Activated naive CD8-positive, alpha-beta T cell treated with anti-CD3 and anti-CD28 coated beads for 36 hours (primary cell): ENCODE measurements at places on chromosomes 12 and 14.

GRCh38 chr12:67415473-67415872, 146.3 kb downstream of the CAND1 start:
- H3K27ac ChIP-seq, result no peak overlapping the region
- no peak for DNase-seq
- no peaks in the 10 kb centered on the region for H3K36me3 ChIP-seq
- no peak overlapping the region for H3K4me3 ChIP-seq

GRCh38 chr14:77296906-77297305, 23.8 kb downstream of the POMT2 start:
- H3K4me3 ChIP-seq, result no peak overlapping the region
- H3K27me3 ChIP-seq, result no peaks in the 10 kb centered on the region
- no peak overlapping the region for H3K27ac ChIP-seq
- DNase-seq, result no peak
- peaks cover 8% of the 10 kb centered on the region for H3K36me3 ChIP-seq
- no peaks in the 10 kb centered on the region for H3K4me1 ChIP-seq

- H3K4me3 ChIP-seq, result no peak overlapping the region
- H3K27me3 ChIP-seq, result no peaks in the 10 kb centered on the region
- no peak overlapping the region for H3K27ac ChIP-seq
- no peaks in the 10 kb centered on the region for H3K4me1 ChIP-seq
- no peak for DNase-seq
Observed at GRCh38 chr14:82755923-82756322, 1222.3 kb upstream of the SEL1L start.

DNA sequence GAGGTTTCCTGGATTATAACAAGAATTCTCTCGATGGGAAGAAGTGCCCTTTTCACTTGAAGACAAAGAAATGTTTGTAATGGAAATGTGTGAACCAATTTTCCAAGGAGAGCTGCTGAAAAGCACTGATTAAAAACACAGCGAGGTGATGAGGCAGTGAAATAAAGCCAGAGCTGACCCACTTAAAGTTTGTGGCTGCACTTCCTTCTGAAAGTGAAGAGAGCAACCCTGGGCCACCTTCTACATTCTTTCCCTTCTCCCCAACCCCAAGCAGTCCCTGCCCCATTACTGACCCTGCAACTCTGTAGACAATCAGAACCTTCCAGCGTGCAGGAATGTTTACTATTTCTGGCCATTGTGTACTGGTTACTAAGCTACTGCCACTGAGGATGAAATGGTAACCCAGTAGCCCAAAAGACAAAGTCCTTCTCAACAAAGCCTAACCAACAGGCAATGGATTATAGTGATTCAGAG, 173.9 kb downstream of the TTC7B start:
- H3K27me3 ChIP-seq, result no peaks in the 10 kb centered on the region
- no peak for DNase-seq
- H3K36me3 ChIP-seq, result no peaks in the 10 kb centered on the region
- no peak overlapping the region for H3K4me3 ChIP-seq
- no peak overlapping the region for H3K27ac ChIP-seq

DNA sequence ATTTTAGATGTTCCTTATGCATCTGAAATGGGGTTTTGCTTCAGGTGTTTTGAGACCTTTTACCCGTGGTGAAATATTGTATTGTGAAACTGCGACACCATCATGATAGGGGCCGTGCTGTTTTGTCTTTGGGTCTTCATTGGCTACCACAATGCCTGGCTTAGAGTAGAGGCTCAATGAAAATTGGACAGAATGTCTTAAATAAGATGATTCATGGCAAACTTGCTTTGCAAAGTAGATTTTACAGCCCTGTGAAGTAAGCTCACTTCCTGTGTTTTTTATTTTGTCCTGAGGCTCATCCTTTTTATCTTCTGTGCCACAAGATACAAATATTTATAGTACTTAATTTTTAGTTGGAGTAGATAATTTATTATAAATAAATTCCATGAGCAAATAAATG, 111.3 kb upstream of the FRMD6 start:
- H3K4me3 ChIP-seq, result no peak overlapping the region
- peaks cover 5% of the 10 kb centered on the region for H3K4me1 ChIP-seq
- peaks cover 2% of the 10 kb centered on the region for H3K36me3 ChIP-seq
- H3K27me3 ChIP-seq, result peaks cover 3% of the 10 kb centered on the region
- H3K27ac ChIP-seq, result no peak overlapping the region

- H3K4me1 ChIP-seq, result peaks cover 30% of the 10 kb centered on the region
- H3K36me3 ChIP-seq, result no peaks in the 10 kb centered on the region
- peak; percentile 20 for DNase-seq
- no peak overlapping the region for H3K27ac ChIP-seq
- H3K27me3 ChIP-seq, result no peaks in the 10 kb centered on the region
Observed at GRCh38 chr14:75979071-75979571, 2.7 kb downstream of the TGFB3 start.

DNA sequence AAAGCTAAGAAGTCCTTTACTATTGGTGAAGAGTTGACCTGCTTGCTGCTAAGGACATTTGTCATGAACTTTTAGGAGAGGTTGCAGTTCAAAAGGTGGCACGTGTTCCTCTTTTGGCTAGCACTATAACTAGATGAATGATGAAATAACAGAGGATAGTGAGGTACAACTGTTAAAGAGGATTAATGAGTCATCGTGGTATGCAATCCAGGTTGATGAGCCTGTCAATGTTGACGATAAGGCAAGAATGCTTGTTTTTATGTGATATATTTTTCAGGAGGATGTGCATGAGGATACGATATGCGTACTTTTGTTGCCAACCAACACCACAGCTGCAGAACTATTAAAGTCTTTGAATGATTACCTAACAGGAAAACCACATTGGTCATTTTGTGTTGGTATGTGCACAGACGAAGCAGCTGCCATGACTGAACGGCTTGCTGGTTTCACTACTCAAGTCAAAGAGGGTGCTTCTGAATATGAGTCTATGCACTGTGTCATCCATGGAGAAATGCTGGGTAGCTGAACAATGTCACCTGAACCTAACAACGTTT, 10.6 kb downstream of the CEP128 start:
- no peaks in the 10 kb centered on the region for H3K27me3 ChIP-seq
- DNase-seq, result peak; percentile 59
- peak overlapping the region; percentile 90 for H3K27ac ChIP-seq
- peak overlapping the region; percentile 22 for H3K4me3 ChIP-seq
- H3K4me1 ChIP-seq, result peaks cover 28% of the 10 kb centered on the region

DNA sequence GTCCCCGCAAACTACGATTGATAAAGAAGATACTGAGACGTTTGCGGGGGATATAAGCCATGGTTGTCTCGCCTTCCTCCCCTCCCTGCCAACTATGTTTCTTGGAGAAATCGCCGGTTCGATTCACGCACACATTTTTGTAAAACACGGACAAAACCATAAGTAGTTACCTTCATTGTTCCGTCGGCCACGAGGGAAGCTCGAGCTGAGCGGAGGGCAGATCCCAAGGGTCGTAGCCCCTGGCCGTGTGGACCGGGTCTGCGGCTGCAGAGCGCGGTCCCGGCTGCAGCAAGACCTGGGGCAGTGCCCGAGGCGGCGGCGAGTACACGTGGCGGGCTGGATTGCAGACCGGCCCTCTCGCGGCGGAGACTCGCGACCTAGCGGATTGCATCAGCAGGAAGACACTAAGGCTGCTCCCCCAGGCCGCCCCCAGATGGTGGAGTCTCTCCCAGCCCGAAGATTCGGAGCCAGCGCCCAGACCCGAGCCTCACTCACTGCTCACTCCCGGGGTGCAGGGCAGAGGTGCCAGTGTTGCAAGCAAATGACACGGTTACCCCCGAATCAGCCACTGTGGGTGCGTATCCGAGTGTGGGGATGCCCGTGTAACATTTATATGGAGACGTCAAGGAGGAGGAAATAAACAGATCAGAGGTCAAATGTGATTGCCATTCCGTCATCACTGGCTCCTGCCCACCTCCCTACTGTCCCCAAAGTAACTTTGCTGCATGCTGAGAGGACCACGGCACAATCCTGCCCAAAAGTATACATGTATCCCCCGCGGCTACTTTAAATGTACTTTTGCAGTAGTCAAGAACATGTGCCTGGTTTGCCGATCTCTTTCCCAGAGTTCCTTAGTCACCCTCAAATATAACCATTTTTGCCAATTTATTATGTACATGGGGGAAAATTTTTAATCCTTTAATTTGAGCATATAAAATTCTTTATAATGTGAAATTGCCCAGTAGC, at the start of gene BCAT1:
TSS of gene BCAT1 (minus strand) at position 345 of the 966 bp plus-strand sequence. CDS start at position 176, 169 bp downstream.
- H3K4me3 ChIP-seq, result peak within 1 kb of the TSS; percentile 89
- H3K27me3 ChIP-seq, result peaks cover 47% of the 10 kb centered on the region

DNA sequence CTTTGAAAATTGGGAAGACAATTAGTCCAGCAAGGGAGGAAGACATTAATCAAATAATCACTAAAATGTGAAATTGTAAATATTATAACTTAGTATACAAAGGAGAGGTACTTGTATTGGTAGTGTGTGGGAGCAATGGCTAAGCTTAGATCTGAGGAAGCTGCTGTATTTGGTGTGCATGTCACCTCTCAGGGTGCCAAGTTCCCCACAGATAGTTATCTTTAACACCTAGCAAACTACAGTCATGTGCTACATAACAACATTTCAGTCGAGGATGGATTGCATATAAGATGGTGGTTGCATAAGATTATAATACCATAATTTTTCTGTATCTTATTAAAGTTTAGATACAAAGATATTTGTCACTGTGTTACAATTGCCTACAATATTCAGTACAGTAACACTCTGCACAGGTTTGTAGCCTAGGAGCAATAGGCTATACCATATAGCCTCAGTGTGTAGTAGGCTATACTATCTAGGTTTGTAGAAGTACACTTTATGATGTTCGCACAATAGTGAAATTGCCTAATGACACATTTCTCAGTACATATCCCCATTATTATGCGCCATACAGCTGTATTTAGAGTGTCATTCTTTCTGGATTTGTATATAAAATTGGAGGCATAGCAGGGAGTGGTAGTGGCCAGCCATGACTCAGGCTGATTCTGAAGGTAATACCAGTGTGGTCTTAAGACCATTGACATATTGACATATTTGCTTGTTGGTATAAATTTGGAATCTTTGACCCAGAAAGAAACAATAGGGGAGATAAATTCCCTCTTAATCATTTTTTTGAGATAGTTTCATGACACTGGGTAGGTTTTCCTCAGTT, 55.8 kb downstream of the RAD51B start:
- DNase-seq, result no peak
- H3K36me3 ChIP-seq, result peaks cover 2% of the 10 kb centered on the region
- H3K4me3 ChIP-seq, result no peak overlapping the region
- H3K27me3 ChIP-seq, result no peaks in the 10 kb centered on the region

GRCh38 chr12:64407342-64408223, 3.4 kb downstream of the XPOT start:
- no peaks in the 10 kb centered on the region for H3K27me3 ChIP-seq
- DNase-seq, result no peak
- H3K36me3 ChIP-seq, result peaks cover 33% of the 10 kb centered on the region
- H3K4me3 ChIP-seq, result no peak overlapping the region

GRCh38 chr14:96303981-96304380, 48.0 kb downstream of the BDKRB1 start:
- no peaks in the 10 kb centered on the region for H3K27me3 ChIP-seq
- no peak for DNase-seq
- no peak overlapping the region for H3K4me3 ChIP-seq
- H3K27ac ChIP-seq, result no peak overlapping the region

- no peak overlapping the region for H3K4me3 ChIP-seq
- no peak overlapping the region for H3K27ac ChIP-seq
- no peaks in the 10 kb centered on the region for H3K27me3 ChIP-seq
- H3K4me1 ChIP-seq, result no peaks in the 10 kb centered on the region
- no peak for DNase-seq
Observed at GRCh38 chr12:67413577-67413976, 144.4 kb downstream of the CAND1 start.

DNA sequence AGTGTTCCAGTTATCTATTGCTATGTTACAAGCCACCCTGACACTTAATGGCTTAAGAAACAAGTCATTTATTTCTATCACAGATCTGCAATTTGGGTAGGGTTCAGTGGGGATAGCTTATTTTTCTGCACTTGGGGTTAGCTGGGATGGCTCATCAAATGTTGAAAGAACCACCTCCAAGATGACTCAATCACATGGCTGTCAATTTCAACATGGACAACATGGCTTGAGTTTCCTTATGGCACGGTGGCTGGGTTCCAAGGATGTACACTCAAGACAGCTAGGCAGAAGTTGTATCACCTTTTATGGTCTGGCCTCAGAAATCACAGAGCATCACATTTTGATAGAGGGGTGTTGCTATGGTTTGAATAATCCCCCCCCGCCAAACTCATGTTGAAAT, 24.5 kb upstream of the IGF1 start:
- no peaks in the 10 kb centered on the region for H3K4me1 ChIP-seq
- H3K4me3 ChIP-seq, result no peak overlapping the region
- DNase-seq, result no peak
- no peak overlapping the region for H3K27ac ChIP-seq
- H3K27me3 ChIP-seq, result peaks cover 22% of the 10 kb centered on the region

- no peak for DNase-seq
- no peaks in the 10 kb centered on the region for H3K36me3 ChIP-seq
- H3K4me1 ChIP-seq, result no peaks in the 10 kb centered on the region
- no peak overlapping the region for H3K27ac ChIP-seq
- H3K27me3 ChIP-seq, result no peaks in the 10 kb centered on the region
Observed at GRCh38 chr12:50951112-50951511, 1.2 kb upstream of the HIGD1C start.

DNA sequence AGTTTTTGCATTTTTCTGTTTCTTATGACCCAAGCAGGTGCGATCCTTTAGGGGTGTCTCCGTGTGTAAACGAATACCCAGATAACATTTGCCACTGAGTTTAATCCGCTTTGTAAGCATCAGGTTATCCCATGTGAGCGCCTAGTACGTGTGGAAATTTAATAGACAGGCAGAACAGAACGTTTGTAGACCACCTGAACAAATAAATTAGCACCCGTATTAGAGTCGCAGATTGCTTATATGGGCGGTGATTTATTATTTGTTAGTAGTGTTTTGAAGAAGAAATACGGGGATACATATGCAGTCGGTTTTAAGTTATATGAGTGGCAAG, 325 bp downstream of the C12orf60 start:
- H3K4me1 ChIP-seq, result peaks cover 30% of the 10 kb centered on the region
- H3K27ac ChIP-seq, result no peak overlapping the region
- DNase-seq, result no peak
- no peaks in the 10 kb centered on the region for H3K27me3 ChIP-seq
- H3K4me3 ChIP-seq, result no peak overlapping the region
- peaks cover 12% of the 10 kb centered on the region for H3K36me3 ChIP-seq

GRCh38 chr12:848173-848865, 95.9 kb downstream of the WNK1 start:
- H3K27me3 ChIP-seq, result no peaks in the 10 kb centered on the region
- DNase-seq, result no peak
- peaks cover 23% of the 10 kb centered on the region for H3K36me3 ChIP-seq
- H3K27ac ChIP-seq, result peak overlapping the region; percentile 81
- H3K4me3 ChIP-seq, result no peak overlapping the region

DNA sequence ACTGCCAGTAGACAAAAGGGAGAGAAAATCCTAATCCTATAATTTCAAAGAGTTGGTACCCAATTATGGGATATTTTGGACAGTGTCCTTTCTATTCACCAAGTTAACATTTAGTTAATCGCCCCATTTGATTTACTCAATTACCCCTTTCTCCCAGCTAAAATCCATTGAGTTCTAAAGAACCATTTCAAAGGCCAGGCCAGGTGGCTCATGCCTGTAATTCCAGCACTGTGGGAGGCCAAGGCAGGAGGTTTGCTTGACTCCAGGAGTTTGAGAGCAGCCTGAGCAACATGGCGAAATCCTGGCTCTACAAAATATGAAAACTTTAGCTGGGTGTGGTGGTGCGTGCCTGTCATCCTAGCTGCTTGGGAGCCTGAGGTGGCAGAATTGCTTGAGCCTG, 5.5 kb upstream of the GPR19 start:
- H3K4me1 ChIP-seq, result peaks cover 32% of the 10 kb centered on the region
- DNase-seq, result no peak
- H3K27ac ChIP-seq, result no peak overlapping the region

GRCh38 chr14:50363714-50364111, 33.0 kb downstream of the CDKL1 start:
- peaks cover 13% of the 10 kb centered on the region for H3K36me3 ChIP-seq
- no peaks in the 10 kb centered on the region for H3K27me3 ChIP-seq
- peak overlapping the region; percentile 91 for H3K27ac ChIP-seq
- peaks cover 29% of the 10 kb centered on the region for H3K4me1 ChIP-seq
- DNase-seq, result peak; percentile 45
